ENCODE measurements at places on chromosomes 2 and 18.

- no peak for DNase-seq
Measured at GRCh38 chr2:225036431-225036830, 5.8 kb downstream of the DOCK10 start.

DNA sequence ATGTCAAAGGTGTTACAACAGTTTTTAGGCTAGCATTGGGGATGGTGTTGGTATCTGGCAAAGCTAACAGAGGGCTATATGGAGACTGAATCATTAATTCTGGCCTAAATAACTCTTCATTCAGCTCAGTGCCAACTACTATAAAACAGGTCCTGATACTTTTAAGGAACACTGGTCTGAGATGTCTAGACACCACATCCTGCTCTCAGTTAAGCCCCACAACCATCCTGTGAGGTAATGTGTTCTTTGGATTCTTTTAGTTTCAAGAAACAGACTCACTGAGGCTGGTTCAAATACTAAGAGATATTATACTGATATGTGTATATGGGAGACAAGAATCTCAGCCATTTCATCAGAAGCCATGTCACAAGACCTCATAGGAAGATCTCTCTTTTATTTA lies 14.2 kb upstream of the HK2 start:
- DNase-seq = no peak

GRCh38 chr2:30649278-30649677 lies 158.0 kb downstream of the CAPN13 start:
- no peak for DNase-seq

- no peak for DNase-seq
Measured at GRCh38 chr2:135732561-135732960, 9.1 kb upstream of the UBXN4 start.

- no peak for DNase-seq
Measured at GRCh38 chr2:99032001-99032400, 96.0 kb upstream of the CRACDL start.

DNA sequence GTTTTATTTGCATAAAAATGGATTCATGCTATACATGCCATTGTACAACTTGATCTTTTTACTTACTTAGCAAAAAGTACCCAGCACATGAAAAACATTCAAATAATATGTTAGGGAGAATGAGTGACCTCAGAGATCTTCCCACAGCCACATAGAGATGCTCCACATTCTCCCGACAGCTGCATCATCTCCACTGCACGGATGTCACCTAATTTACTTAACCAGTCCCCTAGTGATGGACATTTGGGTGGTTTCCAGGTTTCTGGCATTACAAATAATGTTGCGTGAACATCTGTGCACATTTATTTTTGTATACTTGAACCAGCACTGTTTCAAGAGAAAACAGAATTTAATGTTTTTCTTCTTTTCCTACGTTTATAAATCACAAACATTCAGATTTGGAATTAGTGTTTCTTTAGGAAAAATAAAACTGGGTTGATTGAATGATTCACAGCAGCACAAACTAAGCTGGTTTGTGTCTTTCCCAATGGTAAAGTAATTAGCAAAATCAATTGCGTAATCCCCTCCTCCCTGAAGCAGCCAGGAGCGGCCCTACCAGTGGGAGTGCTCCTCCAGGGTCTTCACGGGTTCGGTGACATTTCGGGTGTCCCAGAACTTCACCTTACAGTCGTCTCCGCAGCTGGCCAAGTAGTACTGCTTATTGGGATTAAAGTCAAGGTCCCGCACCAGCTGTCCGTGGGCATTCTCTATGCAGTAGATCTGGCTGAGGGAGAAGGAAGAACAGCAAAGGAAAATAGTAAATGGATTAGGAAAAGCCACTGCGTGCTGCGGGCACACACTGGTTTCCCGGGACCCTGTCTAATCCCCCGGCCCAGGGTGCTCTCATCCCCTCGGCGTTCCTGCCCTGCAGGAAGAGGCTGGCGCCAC lies 183.9 kb downstream of the EIPR1 start:
- DNase-seq = no peak

GRCh38 chr2:235383272-235383843 lies 110.5 kb upstream of the AGAP1 start:
- no peak for DNase-seq

DNA sequence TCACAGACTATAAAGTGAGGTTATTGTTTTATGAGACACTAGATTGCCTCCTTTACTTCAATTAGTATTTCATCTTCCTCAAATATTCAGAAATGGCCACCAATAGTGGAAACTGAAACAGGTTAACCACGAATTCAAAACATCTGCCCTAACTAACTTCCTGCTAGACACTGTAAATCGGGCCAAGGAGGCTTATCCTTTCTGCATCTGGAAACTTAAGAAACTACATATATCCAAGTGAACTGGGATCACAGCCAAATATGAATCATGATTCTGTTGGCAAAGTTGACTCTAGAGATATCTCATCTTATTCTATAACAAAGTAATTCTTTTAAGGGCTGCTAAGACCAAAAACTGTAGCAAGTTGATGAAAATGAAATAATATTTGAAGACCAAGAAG lies 136.6 kb upstream of the ZC3H15 start:
- DNase-seq = no peak

- peak; percentile 48 for DNase-seq
Measured at GRCh38 chr2:99867770-99868169, 274.6 kb downstream of the AFF3 start.

DNA sequence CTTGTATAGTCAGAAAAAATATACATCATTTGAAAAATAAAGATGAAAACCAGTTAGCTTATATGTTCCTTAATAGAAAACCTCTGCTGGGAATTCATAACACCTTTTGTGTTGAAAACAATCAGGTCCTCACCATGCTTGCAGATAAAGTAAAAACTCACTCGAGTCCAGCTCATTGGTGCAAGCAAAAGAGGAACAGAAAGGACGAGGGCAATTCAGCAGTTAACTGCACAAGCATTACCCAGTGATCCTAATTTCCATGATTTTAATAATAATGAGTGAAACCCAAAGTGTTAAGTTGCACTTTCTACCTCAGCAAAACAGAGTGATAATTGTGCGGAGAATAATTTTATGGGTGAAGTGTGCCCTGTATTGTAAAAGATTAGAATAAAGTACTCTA lies 839.9 kb downstream of the BCL11A start:
- DNase-seq = no peak

- no peak for DNase-seq
Measured at GRCh38 chr2:175579646-175580045, 398.1 kb upstream of the ATP5MC3 start.

DNA sequence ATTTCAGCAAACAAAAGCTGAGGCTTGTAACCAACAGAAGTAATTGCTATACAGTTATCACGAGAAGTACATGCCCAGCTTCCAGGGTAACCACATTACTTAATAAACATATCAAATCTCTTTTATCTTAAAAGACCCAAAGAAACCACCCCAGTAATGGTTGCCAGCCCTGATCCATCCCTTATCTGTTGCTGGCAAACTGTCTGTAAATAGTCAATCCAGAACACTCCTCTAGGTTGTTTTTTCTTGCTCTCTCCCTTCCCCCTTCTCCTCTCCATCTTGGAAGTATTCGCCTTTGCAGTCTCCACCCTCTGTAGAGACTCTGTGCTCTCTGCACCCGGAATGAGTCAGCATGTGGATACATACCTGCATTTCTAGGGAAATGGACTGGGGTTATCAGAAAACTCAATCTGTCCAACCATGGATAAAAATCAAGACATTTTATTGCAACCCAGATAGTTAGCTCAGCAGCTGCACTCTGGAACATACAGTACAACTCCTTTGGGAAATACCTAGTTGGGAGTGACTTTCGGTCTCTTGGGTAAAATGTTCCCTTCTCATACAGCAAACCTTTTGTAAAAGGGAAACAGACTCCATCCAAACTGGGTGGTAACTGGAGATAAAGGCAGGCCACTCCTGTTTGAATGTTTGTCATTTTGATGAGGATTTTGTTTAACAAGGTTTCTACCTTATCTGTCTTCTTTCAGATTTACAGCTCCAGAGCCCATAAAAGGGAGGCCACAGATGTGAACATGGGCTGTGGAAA lies 123.5 kb upstream of the FOSL2 start:
- DNase-seq = peak; percentile 21

GRCh38 chr18:32289483-32290075 lies 99.7 kb downstream of the MEP1B start:
- peak; percentile 27 for DNase-seq

DNA sequence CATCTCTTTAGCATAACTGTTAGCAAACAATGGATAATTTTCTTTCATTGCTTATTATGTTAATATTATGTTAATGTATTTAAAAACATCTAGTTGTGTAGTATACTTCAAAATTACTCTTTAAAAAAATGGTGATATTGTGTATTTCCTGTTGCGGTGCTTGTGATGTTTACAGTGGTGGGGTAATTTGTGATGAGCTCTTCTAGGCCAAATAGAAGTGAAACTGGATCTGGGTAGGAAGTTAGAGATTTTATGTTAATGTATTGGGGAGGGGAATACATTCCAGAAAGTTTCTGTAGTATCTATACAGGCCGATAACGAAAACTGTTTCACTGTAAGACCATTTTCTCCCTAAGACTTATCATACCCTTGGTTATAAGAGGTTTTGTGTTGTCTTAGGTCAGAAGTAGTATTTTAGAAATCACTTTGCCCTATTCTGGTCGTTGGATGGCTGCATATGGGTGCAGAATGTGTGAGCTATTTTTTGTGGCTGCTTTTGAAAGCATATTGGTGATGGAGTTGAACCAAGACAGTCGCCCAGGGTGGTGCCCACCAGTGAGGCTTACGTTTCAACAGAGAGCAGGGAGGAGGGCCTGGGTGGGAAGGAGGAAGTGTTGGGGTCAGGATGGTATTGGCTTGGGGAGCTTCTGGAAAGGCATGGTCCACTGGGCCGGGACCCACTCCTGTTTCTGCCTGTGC lies 5.8 kb downstream of the TSHZ1 start:
- DNase-seq = no peak

DNA sequence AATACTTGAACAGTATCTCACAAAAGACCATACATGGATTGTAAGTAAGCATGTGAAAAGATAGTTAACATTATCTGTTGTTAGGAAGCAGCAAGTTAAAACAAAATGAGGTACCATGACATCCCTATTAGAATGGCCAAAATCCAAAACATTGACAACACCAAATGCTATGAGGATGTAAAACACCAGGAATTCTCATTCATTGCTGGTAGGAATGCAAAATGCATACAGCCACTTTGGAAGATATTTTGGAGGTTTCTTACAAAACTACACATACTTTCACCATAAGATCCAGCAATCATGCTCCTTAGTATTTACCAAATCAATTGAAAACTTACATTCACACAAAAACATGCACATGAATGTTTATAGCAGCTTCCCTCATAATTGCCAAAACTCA lies 30.9 kb upstream of the ICOS start:
- no peak for DNase-seq

- DNase-seq = no peak
Measured at GRCh38 chr2:237870126-237870525, 10.7 kb downstream of the RAMP1 start.

DNA sequence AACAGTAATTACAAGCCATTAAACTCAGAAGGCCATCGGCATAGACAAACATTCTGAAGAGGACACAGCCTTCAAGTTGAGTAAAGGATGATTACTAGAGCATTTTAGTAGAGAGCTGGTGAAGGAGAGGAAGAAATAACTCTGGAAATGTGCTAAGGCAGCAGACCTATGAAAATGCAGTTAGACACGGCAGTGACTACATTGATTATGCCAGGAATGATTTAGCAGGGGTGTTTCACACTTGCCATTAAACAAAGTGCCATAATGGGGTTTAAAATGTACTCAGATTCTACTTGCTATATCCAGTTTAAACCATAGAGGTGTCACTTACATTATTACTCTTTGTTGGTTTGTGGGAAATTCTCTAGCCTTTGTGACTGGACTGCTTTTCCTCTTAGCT lies 372.3 kb downstream of the CPS1 start:
- DNase-seq = no peak

- peak; percentile 32 for DNase-seq
Measured at GRCh38 chr2:181742922-181743722, 62.8 kb upstream of the NEUROD1 start.

DNA sequence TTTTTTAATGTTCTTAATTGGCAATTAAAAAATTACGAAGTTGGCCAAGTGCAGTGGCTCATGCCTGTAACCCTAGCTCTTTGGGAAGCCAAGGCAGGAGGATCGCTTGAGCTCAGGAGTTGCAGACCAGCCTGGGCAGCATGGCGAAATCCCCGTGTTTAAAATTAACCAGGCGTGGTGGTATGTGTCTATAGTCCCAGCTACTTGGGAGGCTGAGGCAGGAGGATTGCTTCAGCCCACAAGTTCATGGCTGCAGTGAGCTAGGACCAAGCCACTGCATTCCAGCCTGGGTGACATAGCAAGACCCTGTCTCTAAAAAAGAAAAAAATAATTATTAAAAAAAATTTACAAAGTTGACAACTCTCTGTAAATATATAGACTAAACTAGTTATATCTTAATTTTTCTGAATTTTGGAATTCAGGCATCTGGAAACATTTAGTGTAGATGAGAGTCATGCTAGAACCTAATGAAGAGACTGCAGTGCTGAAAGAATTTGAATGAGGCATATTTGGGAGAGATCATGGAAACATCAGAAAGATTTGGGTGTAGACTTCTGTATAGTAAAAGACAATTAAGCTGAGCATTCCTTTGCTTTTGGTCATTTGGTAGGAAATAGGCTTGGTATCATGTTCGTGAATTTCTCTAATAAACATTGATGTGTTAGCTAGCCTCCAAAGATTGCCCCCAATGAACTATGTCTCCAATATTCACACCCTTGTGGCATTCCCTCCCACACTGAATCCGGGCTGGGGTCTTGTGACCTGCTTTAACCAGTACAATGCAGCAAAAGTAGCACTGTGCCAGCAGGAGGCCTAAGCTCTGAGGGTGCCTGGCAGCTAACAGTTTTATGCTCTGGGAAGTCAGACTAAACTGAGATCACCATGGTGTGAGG lies 4.2 kb upstream of the ROCK1 start:
- DNase-seq = no peak

- DNase-seq = no peak
Measured at GRCh38 chr18:49022311-49023161, 71.8 kb upstream of the SMAD7 start.

DNA sequence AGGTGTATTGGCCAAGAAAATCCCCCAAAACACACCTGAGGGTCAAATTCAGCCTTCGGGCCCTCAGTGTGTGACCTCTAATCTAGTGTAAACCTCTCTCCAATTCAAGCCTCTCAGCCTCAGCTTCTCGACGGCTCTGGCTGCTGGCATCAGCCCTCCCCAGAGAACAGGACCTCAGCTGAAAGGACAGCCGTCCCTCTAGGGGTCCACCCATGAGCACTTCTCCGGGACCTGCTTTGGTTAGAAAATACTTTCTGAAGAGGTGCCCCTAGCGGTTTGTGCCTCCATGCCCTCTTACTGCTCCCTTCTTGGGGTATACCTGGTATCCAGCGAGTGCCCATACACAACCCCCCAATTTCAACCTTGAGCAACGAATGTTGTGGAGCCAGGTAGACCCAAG lies 48.8 kb downstream of the INHBB start:
- DNase-seq = no peak
